PC-3 (cell line): ENCODE measurements at places on chromosomes 6 and 20. TPM values are rescaled to one million over a fixed set of nuclear protein-coding genes. Genes with fewer than 3 reads are reported as not detected.

DNA sequence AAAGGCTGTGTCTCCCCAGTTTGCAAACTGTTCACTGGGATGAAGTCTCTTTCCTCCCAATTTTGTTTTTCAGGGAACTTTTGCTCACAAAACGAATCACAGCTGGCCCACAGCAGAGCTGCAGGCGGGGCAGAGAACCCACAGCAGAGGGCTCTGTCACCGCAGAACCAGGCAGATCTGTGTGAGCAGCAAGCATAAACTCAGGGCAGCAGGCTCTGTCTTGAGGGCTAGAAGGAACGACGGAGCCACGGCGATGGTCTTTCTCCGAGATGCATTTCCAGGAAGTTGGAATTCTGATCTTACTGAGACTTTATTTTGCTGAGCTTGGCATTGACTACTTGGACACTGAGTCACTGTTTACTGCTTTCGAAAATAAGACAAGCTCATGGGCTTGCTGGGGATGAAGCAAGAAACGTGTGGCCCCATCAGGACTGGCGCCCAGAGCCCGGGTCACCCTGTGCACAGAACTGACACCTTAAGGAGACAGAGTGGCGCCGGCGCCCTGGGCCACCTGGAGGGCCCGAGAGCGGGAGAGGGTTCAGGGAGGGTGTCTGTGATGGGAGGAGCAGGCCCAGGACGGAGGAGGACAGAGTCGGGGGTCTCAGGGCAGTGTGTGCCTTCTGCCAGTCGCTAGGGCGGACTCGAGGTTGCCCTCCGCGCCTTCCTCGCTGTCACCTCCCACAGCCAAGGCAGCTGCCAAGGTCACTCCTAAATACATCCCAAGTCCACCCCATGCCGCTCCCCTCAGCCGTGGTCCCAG is 106.3 kb upstream of the NXT1 start:
- no peaks in the 10 kb centered on the region for H3K4me1 ChIP-seq
- peaks cover 24% of the 10 kb centered on the region for H3K27me3 ChIP-seq
- no peaks in the 10 kb centered on the region for H3K36me3 ChIP-seq
- DNase-seq, result no peak
- no peak overlapping the region for H3K27ac ChIP-seq

DNA sequence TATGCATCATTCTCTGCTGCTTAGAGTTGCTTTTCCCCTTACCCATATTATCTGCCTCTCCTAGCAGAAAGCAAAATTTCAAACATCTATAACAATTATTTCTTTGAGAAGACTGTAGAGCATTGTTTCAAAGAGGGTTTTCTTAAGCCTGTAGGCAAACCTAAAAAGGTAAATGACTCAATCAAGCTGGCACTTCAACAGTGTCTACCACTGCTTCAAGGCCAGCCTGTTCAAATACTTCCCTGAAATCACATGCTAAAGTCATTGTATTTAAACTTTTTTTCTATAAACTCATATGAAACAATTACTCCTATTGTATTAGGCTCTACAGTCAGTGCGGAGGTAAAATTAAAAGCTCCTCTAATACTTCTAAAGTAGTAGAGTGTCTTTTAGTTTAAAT is 87.1 kb downstream of the OGFRL1 start:
- no peaks in the 10 kb centered on the region for H3K27me3 ChIP-seq
- H3K27ac ChIP-seq, result no peak overlapping the region
- peaks cover 7% of the 10 kb centered on the region for H3K4me1 ChIP-seq

The MUC22 gene
- 0.06 TPM in 1 of 2 replicates, not detected in the other for total RNA-seq

GRCh38 chr20:19026121-19026878 is 186.1 kb upstream of the SLC24A3 start:
- no peaks in the 10 kb centered on the region for H3K4me1 ChIP-seq
- no peak overlapping the region for H3K4me3 ChIP-seq
- H3K27ac ChIP-seq, result no peak overlapping the region
- H3K27me3 ChIP-seq, result peaks cover 46% of the 10 kb centered on the region
- DNase-seq, result no peak

DNA sequence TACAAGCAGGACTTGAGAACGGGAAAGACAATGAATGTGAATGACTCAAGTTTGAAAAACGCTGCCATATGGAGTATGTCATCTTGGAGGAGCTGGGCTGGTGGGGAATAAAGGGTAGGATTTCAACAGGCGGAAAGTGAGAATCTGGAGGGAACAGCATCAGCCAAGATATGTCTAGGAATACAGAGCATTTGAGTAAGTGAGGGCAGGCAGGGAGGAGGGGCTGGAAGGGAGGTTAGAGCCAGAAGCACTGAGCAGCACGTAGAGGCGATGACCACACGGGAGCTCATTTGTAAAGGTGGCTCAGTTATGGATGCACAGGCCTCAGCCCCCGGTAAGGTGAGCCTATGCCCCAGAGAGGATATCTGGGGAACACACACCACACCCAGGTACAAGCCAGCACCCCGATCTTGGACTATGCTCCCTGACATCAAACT is 115.1 kb downstream of the ZMYND8 start:
- H3K4me3 ChIP-seq, result no peak overlapping the region
- no peak for DNase-seq
- no peaks in the 10 kb centered on the region for H3K27me3 ChIP-seq

GRCh38 chr20:588476-588875 is 21.6 kb downstream of the TCF15 start:
- H3K27me3 ChIP-seq, result peaks cover 28% of the 10 kb centered on the region
- no peaks in the 10 kb centered on the region for H3K36me3 ChIP-seq
- no peak overlapping the region for H3K4me3 ChIP-seq
- DNase-seq, result no peak
- H3K4me1 ChIP-seq, result no peaks in the 10 kb centered on the region
- no peak overlapping the region for H3K27ac ChIP-seq

The IDH3B gene
- total RNA-seq, result 261 and 269 TPM in 2 replicates

GRCh38 chr6:11613858-11614257 is 76.3 kb downstream of the TMEM170B start:
- DNase-seq, result peak; percentile 94
- H3K4me3 ChIP-seq, result no peak overlapping the region
- H3K27me3 ChIP-seq, result no peaks in the 10 kb centered on the region
- H3K27ac ChIP-seq, result peak overlapping the region; percentile 33
- no peaks in the 10 kb centered on the region for H3K36me3 ChIP-seq
- peaks cover 46% of the 10 kb centered on the region for H3K4me1 ChIP-seq

The CNR1 gene
- total RNA-seq, result not detected in 2 replicates

GRCh38 chr20:50810842-50811241 is 16.0 kb downstream of the BCAS4 start:
- H3K27me3 ChIP-seq, result no peaks in the 10 kb centered on the region
- H3K36me3 ChIP-seq, result no peaks in the 10 kb centered on the region
- no peak for DNase-seq

The TMEM74B gene
- total RNA-seq, result 6.3 and 18.4 TPM in 2 replicates

The MAPK13 gene
- total RNA-seq, result 36.9 and 41.4 TPM in 2 replicates

DNA sequence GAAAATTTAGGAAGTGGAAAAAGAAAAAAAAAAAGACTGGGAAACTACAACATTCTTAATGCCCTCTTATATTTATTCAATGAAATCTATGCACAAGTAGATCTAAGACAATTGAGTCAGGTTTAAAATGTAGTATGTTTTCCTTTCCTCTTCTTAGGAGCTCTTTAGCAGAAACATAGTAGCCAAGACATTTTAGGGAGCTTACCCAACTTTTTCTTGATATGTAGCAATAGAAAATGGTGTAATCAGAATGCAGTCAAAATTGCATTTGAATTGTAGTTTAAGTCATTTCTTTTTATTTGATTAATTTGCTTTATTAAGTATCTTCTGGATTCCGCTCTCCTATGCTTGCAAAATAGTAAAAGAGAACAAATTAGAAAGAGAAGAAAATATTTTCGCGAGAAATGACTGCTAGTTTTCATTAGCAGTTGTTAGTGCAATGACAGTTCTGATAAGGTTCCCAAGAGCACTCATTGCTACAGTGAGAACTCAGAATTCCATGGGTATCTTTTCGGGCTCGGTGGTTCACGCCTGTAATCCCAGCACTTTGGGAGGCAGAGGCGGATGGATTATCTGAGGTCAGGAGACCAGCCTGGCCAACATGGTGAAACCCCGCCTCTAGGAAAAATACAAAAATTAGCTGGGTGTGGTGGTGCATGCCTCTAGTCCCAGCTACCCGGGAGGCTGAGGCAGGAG is 52.2 kb downstream of the JARID2 start:
- peaks cover 10% of the 10 kb centered on the region; the same call in 1 of the 2 replicates for H3K4me1 ChIP-seq
- H3K4me3 ChIP-seq, result no peak overlapping the region
- H3K36me3 ChIP-seq, result no peaks in the 10 kb centered on the region
- no peak for DNase-seq
- H3K27me3 ChIP-seq, result no peaks in the 10 kb centered on the region
- H3K27ac ChIP-seq, result no peak overlapping the region

DNA sequence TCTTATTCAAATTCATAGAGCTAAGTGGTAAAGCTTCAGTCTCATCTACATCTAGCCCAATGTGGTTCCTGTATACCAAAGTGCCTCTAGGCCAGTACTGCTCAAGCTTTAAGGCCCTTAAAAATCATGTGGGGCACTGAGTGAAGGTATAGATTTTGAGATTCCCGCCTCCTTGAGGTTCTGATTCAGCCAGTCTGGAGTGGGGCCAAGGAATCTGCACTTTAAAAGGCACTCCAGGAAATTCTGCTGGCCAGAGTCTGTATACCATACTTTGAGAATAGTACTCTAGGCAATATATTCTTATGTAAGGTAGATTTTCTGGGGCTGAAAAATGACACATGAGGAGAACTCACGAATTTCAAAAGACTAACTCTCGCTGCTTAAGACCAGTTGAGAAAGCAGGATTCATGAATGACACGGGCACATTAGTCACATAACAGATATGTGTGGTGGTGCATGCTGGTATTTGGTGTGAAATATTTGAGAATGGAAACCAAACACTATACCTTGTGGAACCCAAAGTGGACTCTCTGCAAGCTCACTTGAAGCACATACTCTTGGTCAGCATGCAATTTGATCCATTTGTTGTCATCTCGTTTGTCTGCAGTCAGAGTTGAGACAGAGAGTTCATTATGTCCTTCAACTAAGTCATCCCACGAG is 47.6 kb upstream of the SIM1 start:
- no peak overlapping the region for H3K27ac ChIP-seq
- H3K27me3 ChIP-seq, result no peaks in the 10 kb centered on the region
- DNase-seq, result peak; percentile 50

The LGSN gene
- total RNA-seq, result not detected in 2 replicates

DNA sequence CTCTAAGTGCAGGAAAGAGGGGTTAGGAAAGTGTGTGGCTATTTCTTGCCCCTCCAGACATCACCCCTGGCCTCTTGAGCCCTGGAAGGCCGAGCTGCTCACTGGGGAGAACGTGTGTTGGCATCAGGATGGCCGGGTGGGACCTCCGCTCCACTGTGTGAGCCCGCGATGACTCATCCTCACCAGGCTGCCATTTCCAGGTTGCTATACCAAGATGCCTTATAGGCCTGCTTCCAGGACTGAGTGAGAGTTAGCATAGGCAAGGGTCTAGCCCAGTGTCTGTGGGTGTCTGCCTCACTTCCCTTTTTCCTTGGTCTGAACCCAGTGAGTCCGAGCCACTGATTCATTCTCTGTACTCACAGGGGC is 105.0 kb downstream of the MRPL14 start:
- H3K36me3 ChIP-seq, result no peaks in the 10 kb centered on the region
- H3K4me1 ChIP-seq, result peaks cover 11% of the 10 kb centered on the region
- H3K27me3 ChIP-seq, result no peaks in the 10 kb centered on the region
- no peak overlapping the region for H3K4me3 ChIP-seq
- peak; percentile 58 for DNase-seq

DNA sequence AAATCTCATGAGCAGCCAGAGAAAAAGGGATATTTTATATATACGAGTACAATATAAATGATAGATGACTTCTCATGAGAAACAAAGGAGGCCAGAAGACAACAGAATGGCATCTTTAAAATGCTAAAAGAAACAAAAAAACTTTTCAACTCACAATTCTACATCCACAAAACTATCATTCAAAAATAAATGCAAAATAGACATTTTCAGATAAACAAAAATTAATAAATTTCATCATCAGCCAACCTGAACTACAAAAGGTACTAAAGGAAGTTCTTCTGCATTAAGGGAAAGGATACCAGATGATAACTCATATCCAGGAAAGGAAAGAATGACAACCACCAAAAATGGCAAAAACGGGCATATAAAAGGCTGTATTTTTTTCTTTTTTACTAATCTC is 27.9 kb upstream of the ANKRD60 start:
- peaks cover 15% of the 10 kb centered on the region for H3K4me1 ChIP-seq
- peaks cover 19% of the 10 kb centered on the region for H3K36me3 ChIP-seq
- no peak for DNase-seq
- no peak overlapping the region for H3K4me3 ChIP-seq

- no peak for DNase-seq
- H3K27me3 ChIP-seq, result peaks cover 40% of the 10 kb centered on the region
- H3K36me3 ChIP-seq, result no peaks in the 10 kb centered on the region
Observed at GRCh38 chr20:20277894-20278335, 90.0 kb upstream of the INSM1 start.

DNA sequence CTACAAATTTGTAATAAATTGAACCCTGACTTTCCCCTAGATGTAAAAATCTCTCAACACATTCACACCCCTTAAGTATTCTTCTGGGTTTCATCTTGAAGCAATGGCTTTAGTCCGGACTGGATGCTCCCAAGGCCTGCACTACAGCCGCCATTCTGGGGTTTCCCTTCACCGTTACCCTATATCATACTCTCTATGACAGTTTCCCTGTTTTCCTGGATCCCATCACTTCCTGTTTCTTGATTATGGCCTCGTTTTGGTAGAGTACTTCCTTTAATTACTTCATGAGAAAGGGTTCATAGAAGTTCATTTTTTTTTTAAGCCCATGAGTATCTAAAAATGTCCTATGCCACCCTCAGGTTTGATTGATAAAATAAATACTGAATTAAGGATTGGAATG is 11.7 kb downstream of the FIG4 start:
- no peak overlapping the region for H3K27ac ChIP-seq
- no peak for DNase-seq
- no peaks in the 10 kb centered on the region for H3K36me3 ChIP-seq
- no peak overlapping the region for H3K4me3 ChIP-seq
- no peaks in the 10 kb centered on the region for H3K4me1 ChIP-seq

DNA sequence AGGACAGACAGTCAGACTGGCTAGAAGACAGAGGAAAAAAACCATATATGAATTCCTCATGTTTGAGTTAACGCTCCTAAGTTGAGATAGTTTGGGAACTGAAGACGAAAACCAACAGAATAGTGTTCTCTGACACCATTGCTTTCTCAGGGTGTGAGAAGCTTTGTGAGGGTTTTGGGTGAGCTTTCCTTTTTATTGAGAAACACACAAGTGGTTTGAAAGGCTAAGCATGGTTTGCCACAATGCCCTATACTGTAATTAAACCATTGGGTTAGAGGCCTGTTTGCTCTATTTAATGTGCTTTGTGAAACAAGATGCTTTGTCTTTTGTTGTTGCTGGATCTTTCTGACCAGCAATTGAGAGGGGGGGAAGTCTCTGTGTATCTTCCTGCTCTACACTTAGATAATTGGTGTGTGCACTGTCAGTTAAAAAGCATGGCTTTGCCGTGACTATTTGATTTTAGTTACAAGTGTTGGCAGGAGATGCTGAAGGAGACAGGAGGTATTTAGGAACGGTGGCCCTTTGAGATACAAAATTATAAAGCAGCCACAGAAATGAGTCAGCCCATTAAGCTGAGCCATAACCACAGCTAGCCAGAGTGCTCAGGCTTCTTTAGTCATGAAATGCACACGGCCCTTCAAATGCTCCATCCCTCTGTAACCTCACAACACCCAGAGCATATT is 273.0 kb upstream of the PREP start:
- H3K4me1 ChIP-seq, result peaks cover 35% of the 10 kb centered on the region
- H3K27me3 ChIP-seq, result no peaks in the 10 kb centered on the region
- peak; percentile 89 for DNase-seq
- no peak overlapping the region for H3K4me3 ChIP-seq
